ENCODE measurements at places on chromosomes 3 and 15.

- DNase-seq, result no peak
Observed at GRCh38 chr3:32278714-32279113, 40.2 kb downstream of the CMTM8 start.

- DNase-seq, result no peak
Observed at GRCh38 chr3:158100681-158101080, 5.5 kb downstream of the SHOX2 start.

DNA sequence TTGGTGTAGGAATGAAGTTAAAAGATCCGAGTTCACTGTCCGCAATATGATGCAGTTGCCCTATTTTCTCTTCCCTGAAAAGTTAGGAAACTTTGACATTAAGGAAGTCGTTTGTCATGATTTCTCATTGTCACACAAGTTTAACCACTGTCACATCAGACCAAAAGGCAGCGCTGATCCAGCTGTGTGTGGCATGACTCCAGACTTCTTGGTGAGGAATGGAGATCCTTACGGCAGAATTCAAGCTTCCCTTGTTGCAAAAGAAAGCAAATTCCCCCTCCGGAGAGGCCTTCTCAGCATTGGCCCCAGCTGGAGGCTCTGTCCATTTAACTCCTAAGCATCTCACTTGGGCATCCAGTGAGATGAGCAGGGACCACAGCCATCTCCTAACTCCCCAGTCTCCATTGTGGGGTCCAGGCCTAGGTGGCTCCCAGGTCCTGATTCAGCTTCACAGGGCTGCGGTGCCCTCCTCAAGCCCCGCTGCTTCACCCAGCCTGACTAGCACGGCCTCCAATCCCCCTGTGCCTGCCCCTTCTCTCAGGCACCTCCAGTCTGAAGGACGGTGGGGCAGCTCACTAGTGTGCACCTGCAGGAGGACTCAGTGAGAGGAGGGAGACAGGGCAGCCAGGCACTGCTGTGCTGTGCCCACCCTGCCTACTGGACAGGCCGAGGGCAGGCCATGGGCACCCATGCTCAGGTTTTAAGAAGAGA lies 159.5 kb downstream of the CHSY1 start:
- DNase-seq, result peak; percentile 34

GRCh38 chr3:71432044-71432975 lies 151.2 kb downstream of the FOXP1 start:
- no peak for DNase-seq

Measured in left hindlimb (tissue), 1 donor.